ENCODE measurements at places on chromosomes 2 and 18.

- DNase-seq: no peak
Measured at GRCh38 chr2:63422556-63422955, 165.7 kb downstream of the WDPCP start.

DNA sequence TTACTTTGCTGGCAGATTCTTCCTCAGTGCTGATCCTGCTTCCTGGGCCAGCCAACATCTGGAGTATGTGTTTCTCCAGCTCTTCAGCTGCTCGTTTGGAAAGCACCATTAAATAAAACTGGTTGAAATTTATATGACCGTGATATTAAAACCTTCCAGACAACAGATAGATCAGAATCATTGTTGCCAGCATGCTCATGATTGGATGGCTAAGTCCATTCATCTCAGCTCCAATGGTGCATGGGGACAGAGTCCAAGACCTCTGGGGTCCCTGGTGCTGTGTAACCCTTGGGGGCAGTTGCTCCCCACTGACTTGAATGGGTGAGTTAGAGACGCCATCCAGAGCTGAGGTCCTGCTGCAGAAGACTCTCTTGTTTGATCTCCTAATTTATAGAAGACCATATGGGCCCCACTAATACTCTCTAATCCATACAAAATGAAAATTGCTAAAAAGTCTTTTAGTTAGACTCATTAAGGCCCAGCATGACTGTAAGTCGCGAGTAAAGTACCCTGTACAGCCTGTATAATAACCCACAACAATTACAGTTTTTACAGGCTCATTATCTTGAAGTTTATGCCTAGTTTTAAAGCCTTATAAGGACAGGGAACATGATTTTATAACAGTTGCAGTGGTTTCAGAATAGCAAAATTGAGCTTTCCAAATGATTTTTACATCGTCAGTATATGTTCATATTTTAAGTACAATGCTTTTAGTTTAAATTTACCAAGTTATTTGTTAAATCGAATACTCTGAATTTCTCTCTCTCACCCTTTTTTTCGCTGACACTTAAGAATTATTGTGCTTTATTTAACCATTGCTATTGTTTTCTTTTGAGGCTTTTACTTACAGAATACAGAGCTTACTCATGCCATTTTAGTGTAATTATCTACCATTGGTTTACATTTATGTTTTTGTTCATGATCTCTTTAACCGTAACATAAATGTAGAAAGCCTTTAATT, 60.0 kb downstream of the CABLES1 start:
- no peak for DNase-seq

GRCh38 chr2:42622943-42623676, 54.7 kb downstream of the MTA3 start:
- no peak for DNase-seq

- no peak for DNase-seq
Measured at GRCh38 chr18:75010689-75011088, 198.2 kb downstream of the PTGR3 start.

GRCh38 chr2:165536851-165537499, 67.5 kb downstream of the CSRNP3 start:
- DNase-seq: no peak

GRCh38 chr2:118250001-118250400, 161.7 kb downstream of the INSIG2 start:
- DNase-seq: no peak

GRCh38 chr18:61581578-61582201, 248.5 kb downstream of the CDH20 start:
- DNase-seq: peak; percentile 8

- DNase-seq: no peak
Measured at GRCh38 chr2:240347373-240347940, 88.0 kb upstream of the GPC1 start.

DNA sequence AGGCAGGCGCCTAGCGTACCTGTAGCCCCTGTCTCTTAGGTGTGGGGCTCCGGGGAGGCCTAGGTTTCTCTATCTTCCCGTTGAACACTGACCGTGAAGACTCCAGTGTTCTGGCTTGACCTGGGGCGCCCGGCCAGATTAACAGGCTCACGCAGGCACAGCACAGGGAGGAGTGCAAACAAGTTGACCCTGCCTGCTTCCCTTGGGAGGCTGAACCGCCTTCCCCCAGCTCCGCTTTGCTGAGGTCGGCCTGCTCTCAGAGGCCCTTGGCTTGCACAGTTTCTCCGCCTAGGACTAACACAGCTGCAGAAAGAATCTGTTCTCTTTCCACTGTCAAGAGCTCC, 567 bp downstream of the PCYOX1 start:
- no peak for DNase-seq

DNA sequence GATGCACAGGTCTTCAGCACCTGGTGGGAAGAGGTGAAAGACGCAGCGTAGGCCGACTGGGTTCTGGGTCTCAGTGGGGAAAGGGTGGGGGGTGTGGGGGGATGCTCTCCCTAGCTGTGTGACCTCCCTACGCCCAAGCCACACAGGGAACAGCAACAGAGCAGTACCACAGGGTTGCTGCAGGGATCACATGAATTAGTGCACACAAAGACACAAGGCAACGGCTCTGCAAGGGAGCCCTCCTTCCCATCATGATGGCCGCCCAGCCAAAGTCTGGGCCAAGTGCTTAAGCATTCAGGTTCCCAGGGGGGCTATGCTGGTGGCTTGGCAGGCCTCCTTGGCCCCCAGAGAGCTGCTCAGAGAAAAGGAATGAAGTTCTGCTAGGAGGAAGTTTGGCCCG, 28.2 kb upstream of the GBX2 start:
- no peak for DNase-seq

GRCh38 chr2:20745924-20746555, 76.9 kb downstream of the LDAH start:
- DNase-seq: no peak

- no peak for DNase-seq
Measured at GRCh38 chr18:25137197-25137472, 214.8 kb downstream of the ZNF521 start.
